ENCODE measurements at places on chromosomes 4 and X. TPM values are rescaled to one million over a fixed set of nuclear protein-coding genes. Genes with fewer than 3 reads are reported as not detected.

GRCh38 chrX:151825925-151826485 lies 86.7 kb upstream of the MAGEA4 start:
- no peak overlapping the region for H3K27ac ChIP-seq
- no peaks in the 10 kb centered on the region for H3K36me3 ChIP-seq
- no peaks in the 10 kb centered on the region for H3K27me3 ChIP-seq
- no peaks in the 10 kb centered on the region for H3K4me1 ChIP-seq
- no peak overlapping the region for H3K4me3 ChIP-seq
- DNase-seq, result peak; percentile 91

DNA sequence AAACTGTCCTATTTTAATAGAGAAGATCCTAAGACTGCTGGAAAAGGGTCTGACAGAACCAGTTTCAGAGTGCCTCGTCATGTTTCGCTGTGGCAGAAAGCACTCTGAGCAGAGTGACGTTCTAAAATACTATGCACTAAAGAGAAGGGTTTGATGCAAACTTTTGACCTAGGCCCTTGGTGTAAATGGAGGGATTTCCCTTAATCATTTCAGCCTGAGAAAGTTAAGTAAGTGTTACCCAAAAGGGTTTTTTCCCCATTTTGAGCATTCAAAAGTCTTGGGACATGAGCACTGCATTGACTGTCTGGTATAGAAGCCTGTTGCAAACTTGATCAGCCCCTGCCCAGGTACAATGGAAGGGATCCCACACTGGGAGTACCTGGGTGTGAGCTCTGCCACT lies 157.5 kb upstream of the ATOH1 start:
- no peak overlapping the region for H3K27ac ChIP-seq
- no peak for DNase-seq
- no peak overlapping the region for H3K4me3 ChIP-seq
- no peaks in the 10 kb centered on the region for H3K36me3 ChIP-seq

DNA sequence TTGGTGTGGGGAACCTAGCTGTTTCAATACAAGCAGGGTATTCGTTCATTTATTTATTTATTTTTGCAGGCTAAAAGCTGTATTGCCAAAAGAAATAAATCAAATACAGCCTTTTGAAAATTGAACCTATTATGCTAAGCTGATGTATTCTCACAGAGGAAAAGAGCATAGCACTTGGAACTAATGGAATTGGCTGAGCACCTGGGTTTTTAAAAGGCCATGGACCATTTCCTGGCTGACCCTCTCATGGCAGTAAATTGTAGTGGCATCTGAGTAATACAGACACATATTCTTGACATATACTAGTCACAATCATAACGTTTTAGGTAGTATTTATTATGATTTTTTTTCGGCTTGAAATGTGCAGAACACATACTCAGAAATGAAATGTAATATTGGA lies 71.8 kb upstream of the ALG13 start:
- H3K36me3 ChIP-seq, result no peaks in the 10 kb centered on the region
- no peak overlapping the region for H3K27ac ChIP-seq
- no peak for DNase-seq
- no peaks in the 10 kb centered on the region for H3K4me1 ChIP-seq
- H3K27me3 ChIP-seq, result no peaks in the 10 kb centered on the region
- H3K4me3 ChIP-seq, result no peak overlapping the region

The MAGEC1 gene
- not detected for total RNA-seq

DNA sequence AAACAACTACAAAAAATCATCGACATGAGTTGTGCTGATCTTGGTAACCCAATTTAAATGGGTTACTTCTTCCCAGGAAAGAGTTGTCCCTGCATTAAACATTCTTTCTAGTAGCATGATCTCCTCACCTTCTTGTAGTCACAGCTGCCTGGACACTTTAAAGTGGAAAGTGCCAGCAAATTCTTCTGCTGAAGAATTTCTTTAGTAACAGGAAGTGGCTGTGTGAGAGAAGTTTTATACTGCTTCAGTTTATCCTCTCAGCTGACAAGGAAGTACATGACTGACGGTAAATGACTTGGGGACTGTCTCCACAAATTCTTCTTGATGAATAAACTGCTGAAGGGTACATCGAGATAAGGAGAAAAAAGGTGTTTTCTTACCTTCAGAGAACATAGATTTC lies 18.2 kb upstream of the TNIP3 start:
- H3K27ac ChIP-seq, result peak overlapping the region; percentile 60
- H3K27me3 ChIP-seq, result no peaks in the 10 kb centered on the region
- DNase-seq, result peak; percentile 59
- H3K4me1 ChIP-seq, result peaks cover 3% of the 10 kb centered on the region
- H3K36me3 ChIP-seq, result no peaks in the 10 kb centered on the region

Data from fibroblast of lung (primary cell).